ENCODE measurements at places on chromosomes 6 and 20.

DNA sequence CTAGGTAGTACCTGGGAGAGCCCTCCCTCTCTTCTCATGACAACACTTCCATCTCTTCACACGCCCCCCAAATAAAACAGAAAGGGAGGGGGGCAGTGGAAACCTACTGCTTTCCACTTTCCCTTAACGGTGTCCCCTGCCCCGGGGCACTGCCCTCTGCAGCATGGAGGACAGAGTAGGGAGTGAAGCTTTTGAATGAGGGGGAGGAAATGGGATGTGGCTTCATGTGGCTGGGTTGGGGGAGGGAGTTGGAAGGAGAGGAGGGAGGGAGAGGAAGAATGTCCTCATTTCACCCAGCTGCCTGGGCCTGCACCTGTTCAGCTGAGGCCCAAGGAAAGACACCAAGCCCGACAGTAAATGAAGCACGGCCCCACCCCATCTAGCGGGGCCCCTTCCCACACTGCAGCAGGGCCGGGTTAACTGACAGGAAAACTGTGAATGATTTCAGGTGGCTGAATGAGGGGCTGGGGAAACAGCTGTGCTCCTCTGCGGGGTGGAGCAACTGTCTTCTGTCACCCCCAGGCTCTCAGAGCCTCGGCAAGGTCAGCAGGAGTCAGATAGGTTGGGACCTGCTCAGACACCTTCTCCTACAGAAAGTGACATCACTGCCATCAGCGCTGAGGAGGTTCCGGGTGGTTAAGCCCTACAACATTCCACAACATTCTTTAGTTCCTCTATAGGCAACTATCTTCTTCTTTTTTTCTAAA lies 40.0 kb upstream of the TAF8 start:
- DNase-seq, result no peak

DNA sequence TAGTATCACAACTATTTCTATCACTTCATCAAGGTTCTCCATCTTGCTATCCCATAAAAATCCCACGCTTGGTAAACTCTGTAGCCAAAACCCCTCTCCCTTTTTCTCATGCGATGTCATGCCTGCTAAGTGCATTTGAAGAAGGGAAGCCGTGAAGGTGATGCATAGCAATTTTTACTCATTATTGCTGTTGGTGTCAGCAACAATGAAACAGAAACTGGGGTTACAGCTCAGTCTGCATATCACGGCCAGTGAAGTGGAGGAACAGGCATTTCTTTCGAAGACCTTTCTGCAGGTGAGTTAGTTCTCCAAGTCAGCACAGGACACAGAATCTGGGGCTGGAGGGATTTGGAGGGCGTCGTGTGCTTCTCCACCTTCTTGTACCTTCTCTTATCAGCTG lies 5.8 kb downstream of the UNC93A start:
- no peak for DNase-seq

DNA sequence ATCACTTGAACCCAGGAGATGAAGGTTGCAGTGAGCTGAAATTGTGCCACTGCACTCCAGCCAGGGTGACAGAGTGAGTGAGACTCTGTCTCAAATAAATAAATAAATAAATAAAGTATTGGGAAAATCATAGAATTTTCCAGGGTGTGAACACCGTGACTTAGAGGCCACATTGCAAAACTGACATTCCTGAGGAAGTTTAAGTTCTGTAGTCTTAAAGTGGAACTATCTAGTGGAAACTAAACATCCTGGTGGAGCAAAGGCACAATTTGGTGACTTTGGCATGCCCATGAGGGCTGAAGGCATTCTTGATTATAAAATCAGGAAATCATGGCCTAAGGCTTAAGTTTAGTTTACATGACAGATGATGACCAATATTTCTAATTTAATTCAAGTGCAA lies 32.7 kb upstream of the MCM3 start:
- no peak for DNase-seq

GRCh38 chr20:11529047-11529446 lies 388.6 kb upstream of the BTBD3 start:
- no peak for DNase-seq

- DNase-seq, result no peak
Observed at GRCh38 chr6:125791151-125791819, 525 bp downstream of the NCOA7 start.

GRCh38 chr20:2599288-2600006 lies 53.0 kb upstream of the NOP56 start:
- no peak for DNase-seq

- no peak for DNase-seq
Observed at GRCh38 chr6:33802186-33802958, 1.4 kb downstream of the MLN start.

DNA sequence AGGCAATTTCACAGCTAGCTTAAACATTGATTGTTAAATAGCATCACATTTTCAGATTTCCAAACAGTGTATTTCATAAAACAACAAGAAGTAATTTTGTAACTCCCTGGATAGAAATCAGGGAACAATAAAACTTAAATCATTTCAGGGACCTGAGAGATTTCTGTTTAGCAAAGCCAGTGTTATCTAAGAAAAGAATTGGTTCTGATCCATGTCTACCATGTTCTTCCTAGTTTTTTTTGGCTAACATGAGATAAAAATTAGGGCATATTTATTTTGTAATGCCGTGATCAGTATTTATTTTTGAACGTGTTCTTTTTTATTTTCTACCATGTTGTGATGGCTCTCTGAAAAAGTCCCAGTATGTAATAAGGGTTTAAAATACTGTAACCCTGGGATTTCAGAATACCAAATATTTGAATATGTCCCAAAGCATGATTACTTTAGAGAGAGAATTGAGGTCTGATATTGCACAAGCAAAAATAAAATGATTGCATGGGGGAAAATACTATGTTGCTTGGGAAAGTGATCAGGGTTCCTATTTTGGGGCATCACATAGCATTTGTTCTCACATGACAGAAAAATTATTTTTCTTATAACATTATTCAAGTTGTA lies 188.7 kb upstream of the CEP162 start:
- DNase-seq, result no peak

DNA sequence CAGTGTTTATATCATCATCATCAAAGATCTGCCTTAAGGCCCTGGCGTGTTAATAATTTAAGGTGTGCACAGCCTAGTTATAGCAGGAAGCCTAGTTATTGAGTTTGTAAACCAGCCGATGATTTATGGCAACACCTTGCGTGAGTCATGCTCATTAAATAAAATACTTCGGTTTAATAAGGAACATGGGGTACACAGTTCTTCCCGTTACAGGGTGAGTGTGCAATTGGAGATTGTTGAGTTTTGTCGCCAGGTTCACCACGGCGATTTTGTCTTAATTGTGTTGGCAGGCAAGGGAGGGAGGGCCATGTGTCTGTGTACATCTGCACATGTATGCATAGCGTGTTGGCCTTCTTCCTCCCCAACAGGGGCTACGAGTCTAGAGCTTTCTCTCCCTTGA lies 104.0 kb downstream of the TFAP2A start:
- DNase-seq, result no peak

- no peak for DNase-seq
Observed at GRCh38 chr6:6826095-6826901, 237.8 kb downstream of the LY86 start.

GRCh38 chr20:11808841-11809240 lies 108.9 kb upstream of the BTBD3 start:
- DNase-seq, result no peak

DNA sequence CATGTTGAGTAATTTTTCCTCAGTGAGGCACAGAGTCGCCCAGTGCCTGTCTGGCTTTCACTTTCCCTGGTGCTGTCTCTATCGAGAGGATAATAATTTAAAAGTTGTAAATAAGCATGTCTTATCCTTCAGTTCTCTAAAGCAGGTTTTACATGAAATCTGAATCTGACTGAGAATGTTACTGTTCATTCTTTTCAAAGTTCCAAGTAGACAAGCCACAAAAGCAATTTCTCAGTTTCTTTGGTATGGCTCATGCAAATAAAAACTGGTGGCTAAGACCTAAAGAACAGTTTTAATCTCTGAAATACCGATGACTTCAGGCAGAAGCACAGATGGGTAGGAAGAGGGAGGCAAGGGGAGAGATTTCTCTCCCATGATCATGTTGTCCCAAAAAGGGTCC lies 87.6 kb upstream of the GCM1 start:
- DNase-seq, result no peak

DNA sequence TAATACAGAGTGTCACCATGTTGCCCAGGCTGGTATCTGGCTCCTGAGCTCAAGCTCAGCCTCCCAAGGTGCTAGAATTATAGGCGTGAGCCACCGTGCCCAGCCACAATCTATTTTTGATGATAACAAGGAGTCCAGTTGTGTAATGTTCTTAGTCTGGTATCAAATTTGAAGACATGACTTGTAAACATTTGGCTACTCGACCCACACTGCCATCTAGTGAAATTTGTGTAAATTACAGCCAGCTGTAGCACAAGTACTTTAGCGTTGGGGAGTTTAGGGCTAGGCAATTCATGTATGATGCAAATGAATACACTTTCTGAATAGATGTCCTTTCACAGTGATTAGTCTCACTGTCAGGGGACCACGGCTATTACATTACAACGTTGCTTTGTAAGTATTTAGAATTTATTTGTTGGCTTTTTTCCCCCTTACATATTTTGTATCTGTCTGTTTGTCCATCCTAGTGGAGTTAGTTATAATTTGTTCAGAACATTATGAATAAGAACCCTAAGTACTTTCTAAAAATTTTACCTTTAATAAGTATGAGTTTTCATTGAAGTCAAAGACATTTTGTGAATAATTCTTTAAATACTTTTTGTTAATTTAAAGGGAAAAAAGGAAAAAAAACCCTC lies 139.7 kb downstream of the PRDM13 start:
- no peak for DNase-seq

DNA sequence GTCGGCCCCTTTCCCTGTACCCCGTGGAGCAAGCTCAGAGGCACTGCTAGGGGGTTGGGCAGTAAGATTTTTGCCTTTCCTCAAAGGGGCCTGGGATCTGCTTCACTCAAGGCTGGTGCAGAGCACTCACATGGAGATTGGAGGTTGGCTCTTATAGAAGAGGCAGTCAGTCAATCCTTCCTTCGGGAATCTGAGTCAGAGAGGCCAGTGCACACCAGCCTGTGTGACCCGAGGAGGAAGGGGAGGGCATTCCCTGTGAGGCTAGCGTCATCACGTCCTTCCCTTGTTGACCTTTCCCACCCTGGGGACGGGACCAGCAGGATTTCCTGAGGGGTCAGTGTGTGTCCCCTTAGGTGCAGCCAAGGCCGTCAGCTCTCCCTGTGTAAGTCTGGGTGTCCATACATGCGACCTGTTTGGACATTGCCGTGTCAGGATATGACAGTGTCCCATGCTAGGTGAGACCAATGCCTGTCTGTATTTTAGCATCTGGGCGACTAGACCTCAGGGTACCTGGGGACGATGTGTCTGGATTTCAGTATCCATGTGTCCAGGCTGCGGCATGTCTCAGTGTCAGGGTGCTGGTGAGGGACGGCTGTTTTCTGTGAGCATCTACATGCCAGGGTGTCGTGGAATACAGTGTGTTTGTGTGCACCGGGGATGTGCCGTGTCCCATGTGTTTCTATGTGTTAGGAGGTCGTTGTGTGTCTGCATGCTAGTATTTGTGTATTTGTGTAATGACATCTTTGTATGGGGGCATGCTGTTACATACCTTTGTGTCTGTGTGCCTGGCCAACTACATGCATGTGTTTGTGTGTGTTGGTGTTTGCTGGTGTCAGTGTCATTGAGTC lies 2.8 kb upstream of the ZNF512B start:
- no peak for DNase-seq

DNA sequence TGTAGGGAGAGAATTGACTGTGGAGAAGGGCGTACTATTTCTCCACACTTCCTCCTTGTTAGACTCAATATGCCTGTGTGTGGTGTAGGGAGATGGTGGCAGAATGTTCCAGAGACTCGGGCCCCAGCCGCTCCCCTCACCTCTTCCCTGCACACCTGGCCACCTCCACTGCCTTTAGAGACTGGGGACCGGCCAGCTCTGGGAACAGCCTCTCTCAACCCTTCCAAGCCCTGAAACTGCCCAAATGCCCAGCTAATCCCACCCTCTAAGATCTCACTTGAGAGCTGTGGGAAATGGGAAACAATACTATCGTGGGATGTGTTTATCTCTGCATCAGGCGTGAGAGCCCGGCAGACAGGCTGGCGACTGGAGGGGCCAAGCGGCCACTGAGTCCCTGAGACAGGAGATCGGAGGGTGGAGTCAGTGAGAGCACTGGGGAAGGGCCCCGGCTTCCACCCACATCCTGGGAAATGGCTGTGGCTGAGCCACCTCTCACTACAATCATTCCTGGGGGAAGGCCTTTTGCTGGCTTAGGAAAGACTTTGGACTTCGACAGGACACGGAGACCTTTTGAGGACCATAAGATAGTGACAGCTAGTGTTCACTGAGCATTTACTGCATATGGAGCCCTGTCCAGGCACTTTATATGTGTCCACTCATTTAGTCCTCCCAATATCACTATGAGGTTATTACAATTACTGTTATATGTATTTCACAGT lies 31.0 kb upstream of the MRPS18A start:
- DNase-seq, result no peak

- DNase-seq, result no peak
Observed at GRCh38 chr20:32535953-32536823, 48.9 kb downstream of the NOL4L start.

DNA sequence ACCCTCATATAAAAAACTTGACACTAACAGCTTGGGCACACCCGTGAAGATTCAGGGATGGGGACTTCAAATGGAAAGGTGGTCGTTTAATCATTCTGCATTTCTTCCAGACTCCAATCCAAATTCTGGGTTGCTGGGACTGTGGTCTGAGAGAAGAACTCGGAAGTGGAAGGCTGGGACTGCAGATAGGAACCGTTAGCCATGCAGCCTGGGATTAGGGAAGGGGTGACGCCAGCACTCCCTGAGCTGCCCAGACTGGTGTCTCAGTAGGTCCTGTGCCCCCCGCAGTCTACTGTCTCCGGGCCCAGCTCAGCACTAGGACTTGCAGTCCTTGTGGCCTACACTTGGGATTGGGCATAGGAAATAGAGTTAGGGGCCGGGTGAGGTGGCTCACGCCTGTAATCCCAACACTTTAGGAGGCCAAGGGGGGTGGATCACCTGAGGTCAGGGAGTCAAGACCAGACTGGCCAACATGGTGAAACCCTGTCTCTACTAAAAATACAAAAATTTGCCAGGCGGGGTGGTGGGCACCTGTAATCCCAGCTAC lies 511 bp upstream of the CLIC1 start:
- no peak for DNase-seq

GRCh38 chr20:35012227-35013069 lies 56.8 kb downstream of the MYH7B start:
- DNase-seq, result no peak

- DNase-seq, result no peak
Observed at GRCh38 chr6:145904868-145905267, 59.3 kb downstream of the SHPRH start.

DNA sequence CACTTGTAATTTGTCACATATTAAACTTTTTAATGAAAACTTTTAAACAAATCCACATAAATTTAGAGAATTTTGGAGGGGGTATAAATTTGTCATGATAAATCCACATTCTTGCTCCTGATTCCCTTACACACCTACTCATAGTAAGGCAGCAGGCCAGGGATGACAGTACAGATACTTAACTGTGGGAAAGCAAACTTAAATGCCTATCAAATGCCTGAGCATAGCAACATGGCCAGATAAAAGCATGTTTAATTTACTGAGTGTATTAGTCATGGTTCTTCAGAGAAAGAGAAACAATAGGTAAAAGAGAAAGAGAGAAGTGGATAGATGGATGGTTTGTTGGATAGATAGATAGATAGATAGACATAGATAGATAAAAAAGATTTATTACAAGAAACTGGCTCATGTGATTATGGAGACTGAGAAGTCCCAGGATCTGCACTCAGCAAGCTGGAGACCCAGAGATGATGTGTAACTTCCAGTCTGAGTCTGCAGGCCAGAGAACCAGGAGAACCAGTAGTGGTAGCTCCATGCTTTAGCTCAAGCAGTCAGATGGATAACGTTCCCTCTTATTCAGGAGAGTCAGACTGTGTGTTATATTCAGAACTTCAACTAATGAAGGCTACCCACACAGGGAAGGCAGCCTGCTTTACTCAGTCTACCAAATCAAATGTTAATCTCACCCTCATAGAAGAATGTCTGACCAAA lies 15.9 kb upstream of the ADGRF1 start:
- DNase-seq, result no peak
